GM18507 (cell line): ENCODE measurements at places on chromosomes 16 and 17.
A peak's percentile ranks its signal among the peaks of the same experiment; 100 is the strongest.

DNA sequence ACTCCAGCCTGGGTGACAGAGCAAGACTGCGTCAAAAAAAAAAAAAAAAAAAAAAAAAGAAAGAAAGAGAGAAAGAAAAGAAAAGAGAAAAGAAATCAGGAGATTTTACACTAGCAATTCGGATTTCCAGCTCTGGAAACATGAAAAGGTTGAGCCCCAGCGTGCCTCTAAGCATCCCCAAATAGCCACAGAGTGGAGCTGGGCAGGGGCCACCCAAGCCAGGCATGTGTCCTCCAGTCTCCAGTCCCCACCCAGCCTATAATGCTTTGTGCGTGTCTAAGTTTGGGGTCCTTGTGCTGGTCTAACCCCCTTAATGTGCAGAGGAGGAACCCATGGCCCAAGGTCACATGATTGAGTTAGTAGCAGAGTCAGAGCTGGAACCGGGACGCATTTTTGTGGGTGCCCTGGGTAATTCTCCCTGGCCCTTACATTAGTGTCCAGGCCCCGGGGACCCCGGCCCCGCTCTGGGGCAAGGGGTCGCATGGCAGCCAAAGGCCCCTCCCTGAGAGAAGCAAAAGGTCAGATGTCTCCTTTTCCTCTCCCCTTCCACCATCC, 19.9 kb downstream of the ADAM11 start:
- DNase-seq: no peak

DNA sequence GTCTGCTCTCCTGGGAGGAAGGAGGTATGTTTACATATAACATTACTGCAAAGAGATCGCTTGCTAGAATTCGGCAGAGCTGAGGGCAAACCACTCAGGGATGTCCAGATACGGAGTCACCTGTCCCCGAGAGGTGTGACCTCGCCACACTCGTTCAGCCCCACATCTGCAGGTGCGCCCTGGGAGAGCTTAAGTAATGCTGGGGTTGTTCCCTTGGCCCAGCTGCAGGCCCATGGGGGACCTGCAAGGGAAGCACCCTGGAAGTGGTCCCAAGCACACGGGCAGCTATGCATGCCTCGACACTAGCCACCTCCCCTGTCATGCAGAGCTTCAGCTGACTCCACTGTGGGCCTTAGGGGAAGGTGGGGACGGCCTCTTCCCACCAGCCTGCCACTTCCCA, 22.2 kb downstream of the USP22 start:
- DNase-seq: no peak

DNA sequence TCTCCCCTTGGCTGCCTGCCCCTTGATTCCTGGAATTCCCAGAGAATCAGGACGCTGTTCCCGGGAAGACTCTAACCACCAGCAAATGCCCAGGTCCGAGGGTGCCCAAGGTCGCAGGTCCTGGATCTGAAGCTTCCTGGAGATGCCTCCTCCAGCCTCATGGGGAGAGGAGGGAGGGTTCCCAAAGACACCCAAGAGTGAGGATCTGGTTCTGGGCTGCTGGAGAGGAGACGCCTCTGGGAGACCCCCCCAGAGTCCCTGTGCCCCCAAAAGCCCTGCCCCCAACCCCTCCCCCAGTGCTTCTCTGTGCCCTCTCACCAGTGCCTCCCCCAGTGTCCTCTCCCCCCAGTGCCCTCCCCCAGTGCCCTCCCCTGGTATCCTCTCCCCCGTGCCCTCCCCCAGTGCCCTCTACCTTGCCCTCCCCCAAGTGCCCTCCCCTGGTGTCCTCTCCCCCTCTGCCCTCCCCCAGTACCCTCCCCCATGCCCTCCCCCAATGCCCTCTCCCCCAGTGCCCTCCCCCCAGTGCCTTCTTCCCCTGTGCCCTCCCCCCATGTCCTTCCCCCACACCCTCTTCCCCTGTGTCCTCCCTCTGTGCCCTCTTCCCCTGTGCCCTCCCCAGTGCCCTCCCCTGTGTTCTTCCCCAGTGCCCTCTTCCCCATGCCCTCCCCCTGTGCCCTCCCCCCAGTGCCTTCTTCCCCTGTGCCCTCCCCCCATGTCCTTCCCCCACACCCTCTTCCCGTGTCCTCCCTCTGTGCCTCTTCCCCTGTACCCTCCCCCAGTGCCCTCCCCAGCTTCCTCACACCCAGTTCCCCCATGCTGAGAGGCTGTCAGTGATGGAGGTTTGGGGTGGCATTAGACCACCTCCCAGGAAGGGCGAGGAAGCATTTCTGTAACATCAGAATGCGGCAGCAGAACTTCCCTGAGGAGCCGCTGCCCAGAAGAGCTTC, 6.3 kb upstream of the SECTM1 start:
- DNase-seq: no peak

DNA sequence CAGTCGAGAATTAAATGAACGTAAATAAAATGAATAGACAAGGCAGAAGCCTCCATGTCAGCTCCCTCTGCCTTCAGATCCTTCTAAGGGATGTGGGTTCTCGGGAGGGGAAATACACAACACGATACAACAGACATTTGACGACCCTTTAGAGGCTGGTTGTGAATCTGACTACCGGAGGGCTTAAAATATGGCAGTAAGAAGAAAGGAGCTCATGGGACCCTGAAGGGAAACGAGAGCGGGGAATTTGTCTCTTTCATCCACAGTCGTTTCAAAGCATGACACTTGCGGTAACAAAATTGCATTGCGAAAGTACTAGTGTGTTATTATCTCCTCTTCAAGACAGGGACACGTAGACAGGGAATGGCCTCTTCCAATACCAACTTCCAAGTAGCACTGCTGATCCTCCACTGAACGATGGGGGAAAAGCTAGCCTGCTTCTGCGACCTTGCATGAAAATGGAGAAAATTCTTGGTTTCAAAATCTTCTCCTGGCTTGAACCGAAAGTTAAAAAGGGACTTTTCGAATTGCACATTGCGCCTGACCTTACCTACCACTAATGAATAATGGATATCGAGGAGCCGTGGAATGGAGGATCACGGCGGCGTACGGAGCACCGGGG, 1.2 kb upstream of the TNRC6C start:
- no peak for DNase-seq

DNA sequence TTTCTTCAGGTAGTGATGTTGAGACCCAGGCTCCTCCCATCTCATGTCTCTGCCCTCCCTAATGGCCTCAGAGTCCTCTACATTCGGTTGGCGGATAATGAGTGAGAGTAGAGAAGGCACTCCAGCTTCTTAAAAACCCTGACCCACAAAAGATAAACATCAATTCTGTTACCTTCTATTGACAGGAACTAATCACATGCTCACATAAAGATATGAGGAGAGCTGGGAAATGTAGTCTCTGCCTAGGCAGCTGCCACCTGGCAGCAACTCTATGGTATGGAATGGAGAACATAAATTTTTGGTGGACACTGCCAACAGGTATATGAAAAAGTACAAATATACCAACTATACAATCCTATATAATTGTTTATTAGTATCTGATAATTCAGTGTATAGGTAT, 110.7 kb upstream of the HLF start:
- no peak for DNase-seq

- no peak for DNase-seq
Observed at GRCh38 chr16:11161439-11161838, 94.6 kb downstream of the SOCS1 start.

DNA sequence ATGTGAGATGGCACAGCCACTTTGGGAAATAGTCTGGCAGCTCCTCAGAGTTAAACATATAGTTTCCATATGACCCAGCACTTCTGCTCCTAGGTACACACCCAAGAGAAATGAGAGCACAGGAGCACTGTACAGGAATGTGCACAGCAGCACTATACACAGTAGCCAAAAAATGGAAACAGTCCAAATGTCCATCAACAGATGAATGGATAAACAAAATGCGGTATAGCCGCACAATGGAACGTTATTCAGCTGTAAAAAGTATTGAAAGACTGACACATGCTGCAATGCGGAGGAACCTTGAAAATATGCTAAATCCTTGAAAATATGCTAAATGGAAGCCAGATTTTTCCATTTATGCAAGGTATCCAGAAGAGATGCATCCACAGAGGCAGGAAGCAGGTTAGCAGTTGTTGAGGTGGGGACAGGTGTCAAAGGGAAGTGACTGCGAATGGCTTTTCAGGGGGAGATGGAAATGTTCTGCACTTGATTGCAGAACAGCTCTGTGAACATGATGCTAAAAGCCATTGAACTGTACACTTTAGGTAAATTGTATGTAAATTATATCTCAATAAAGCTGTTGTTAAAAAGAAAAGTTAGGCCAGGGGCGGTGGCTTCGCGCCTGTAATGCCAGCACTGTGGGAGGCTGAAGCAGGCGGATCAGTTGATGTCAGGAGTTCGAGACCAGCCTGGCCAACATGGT, 80.7 kb downstream of the MPRIP start:
- DNase-seq: no peak

- no peak for DNase-seq
Observed at GRCh38 chr17:82297280-82297713, 20.1 kb downstream of the CD7 start.

GRCh38 chr16:10776280-10776679, 32.6 kb downstream of the NUBP1 start:
- peak; percentile 50 for DNase-seq

DNA sequence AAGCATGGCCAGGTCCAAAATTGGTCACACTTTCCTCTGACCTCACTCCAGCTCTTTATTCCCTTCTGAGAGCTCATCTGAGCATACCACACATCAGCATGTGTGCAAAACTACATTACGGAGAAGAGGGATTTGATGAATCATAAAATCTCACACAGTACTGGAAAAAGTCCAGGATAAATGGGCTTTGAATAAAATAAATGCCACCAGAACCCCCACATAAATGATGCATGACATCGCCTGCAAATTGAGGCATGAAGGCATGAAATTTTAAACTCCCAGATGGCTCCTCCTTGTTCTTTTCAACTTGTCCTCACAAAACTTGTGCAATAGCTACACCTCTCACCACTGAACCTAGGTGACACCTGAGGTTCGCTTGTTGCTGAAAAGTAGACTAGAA, 439.5 kb downstream of the CA10 start:
- no peak for DNase-seq

DNA sequence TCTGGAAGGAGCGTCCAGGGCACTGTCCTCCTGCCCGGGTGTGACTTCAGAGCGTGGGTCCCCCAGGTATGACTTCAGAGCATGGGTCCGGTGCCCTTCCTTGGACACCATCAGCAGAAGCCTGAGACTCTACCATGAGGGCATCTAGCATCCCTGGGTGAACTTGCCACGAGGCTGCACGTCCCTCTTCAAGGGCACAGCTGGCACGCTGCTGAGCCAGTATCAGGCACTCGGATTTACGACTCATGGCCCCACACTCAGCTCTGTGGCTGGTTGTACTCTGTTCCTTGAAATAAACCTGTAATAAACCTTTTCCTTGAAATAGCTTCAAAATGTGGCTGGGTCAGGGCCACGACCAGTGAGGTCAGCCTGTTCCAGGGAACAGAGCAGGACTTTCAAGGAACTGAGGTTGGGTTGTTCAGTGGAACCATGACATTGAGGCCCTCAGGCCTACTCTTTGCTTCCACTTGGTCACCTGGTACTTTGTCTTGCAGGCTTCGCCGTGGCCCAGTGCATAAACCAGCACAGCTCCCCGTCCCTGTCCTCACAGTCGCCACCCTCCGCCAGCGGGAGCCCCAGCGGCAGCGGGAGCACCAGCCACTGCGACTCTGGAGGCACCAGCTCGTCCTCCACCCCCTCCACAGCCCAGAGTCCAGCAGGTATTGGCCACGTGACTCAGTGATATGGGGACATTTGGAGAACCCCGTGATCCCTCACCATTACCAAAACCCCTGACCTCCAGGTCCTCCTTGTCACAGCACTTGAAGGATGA, 89.9 kb downstream of the SOCS1 start:
- DNase-seq: no peak

GRCh38 chr16:12214509-12214908, 238.0 kb downstream of the SNX29 start:
- DNase-seq: no peak

GRCh38 chr17:38608648-38609047, 2.9 kb upstream of the SRCIN1 start:
- no peak for DNase-seq

DNA sequence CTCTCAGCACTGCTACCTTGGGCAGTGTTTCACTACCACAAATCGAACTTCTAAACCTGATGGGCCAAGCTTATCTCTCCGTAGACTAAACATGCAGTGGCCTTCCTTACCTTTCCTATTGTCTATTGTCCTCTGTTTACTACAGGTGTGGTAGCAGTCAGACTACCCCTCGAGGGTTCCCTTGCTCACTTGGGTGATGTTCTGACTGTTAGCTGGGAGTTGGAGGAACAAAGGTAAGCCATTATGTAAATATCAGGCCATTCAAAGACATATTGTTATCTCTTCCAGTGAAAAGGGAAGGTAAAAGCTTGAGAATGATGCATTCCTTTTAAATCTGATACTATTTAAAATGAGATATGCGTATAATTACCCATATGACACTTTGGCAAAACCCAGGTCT, 828.3 kb upstream of the EEF2KMT start:
- no peak for DNase-seq

- no peak for DNase-seq
Observed at GRCh38 chr16:25148568-25149215, 37.1 kb downstream of the LCMT1 start.

GRCh38 chr16:81861915-81862314, 82.8 kb downstream of the PLCG2 start:
- DNase-seq: no peak

- DNase-seq: no peak
Observed at GRCh38 chr17:17385491-17385890, 82.3 kb downstream of the NT5M start.

DNA sequence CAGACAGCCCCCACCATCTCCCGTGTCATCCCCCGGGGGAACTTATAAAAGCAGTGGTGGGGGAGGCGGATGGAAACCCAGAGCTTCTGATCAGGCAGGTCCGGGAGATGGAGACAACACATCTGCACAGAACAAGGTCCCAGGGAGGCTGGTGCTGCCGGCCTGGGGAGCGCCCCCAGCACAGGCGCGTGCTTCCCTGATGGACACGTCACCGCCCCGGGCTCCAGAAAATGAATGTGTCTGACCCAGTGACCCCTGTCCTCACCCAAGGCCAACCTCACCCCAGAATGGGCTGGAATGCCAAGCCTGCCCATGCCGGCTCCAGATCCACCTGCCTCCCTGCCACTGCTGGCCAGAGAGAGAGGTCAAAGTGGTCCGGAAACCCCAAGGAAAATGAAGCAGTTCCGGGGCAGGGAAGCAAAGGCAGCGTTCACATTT, 12.5 kb downstream of the SLC7A5 start:
- DNase-seq: no peak

GRCh38 chr17:19716108-19717030, at the start of gene SLC47A2:
Gene SLC47A2, minus strand, starts transcription at chr17:19716584. Its CDS starts 29 bp downstream, at chr17:19716555.
- no peak for DNase-seq
